Activated naive CD8-positive, alpha-beta T cell treated with anti-CD3 and anti-CD28 coated beads, Interleukin-2, amount 50 U/mL, for 24 hours (primary cell): ENCODE measurements at places on chromosomes 3 and 15.

DNA sequence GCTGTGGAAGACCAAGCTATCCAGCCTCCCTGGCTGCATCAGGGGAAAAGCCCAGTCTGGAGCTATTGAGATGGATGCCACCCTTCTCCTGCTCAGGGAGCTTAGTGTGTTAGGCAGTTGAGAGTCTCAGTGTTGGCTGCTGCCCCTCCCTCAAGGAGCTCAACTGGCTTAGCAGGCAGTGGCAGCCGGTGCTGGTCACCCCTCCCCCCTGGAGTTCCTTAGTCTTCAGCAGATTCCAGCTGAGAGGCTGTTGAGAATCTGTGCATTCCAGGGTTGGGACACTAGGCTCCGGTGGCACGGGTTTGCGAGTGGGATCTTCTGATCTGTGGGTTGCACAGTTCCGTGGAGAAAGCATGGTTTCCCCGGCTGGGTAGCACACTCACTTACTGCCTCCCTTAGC, 883.8 kb downstream of the NSUN3 start:
- DNase-seq, result no peak

GRCh38 chr15:43776718-43777266, at the start of gene ELL3:
TSS of gene ELL3 (minus strand) at chr15:43776966. CDS start at chr15:43776901, 65 bp downstream.
- peak; percentile 80 for DNase-seq

- DNase-seq, result no peak
These were observed 124.3 kb downstream of the ISL2 start for GRCh38 chr15:76460871-76461270.

GRCh38 chr3:35653347-35653746, 14.0 kb downstream of the ARPP21 start:
- no peak for DNase-seq

DNA sequence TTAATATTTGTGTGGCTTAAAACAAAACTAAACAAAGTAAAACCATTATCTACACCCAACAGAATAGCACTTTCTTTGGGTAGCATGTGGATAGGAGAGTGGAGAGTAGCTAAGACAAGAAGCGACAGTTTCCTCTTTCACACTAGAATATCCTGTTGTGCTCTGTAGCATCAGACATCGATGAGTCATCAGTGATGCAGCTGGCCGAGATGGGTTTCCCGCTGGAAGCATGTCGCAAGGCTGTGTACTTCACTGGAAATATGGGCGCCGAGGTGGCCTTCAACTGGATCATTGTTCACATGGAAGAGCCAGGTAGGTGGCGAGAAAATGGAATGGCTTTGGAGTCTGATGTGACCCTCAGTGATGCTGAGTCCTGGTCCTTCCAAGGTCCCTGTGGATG, 108.1 kb downstream of the USP13 start:
- DNase-seq, result no peak
